ENCODE measurements at places on chromosomes 4 and X.

DNA sequence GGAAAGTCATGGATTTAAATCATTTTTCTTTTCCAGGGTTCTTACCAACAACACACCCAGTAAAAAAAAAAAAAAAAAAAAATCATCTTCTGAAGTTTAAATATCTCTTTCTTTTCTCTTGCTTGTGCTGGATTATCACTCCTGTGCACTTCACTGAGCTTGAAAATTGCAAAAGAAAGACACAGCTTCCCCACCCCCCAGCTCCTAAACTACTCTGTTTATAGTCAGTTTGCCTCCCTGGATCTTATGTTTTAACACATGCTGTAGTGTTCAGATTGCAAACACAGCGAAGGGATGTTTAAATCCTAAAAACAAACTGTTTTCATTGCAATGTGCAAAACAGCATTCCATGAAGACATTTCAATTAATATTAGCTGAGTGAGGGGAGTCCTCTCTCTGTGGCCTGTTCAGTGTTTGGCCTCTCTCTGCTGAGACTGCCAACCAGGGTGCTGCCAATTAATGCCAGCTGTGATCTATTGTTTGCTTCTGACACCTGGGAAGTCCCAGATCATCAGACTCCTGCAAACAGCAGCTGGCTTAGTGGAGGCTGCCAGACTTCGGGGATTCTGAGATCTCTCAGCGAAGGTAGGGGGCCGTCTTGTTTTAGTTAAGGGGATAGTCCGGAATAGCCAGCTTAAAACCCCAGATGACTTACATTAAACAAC, 171.1 kb upstream of the PITX2 start:
- no peak for DNase-seq

GRCh38 chrX:105114554-105115130, 105.9 kb downstream of the TEX13A start:
- no peak for DNase-seq

GRCh38 chr4:134027931-134028330, 173.7 kb downstream of the PABPC4L start:
- DNase-seq = peak; percentile 90

- DNase-seq = peak; percentile 90
Observed at GRCh38 chr4:24477919-24478318, 106.4 kb downstream of the DHX15 start.

DNA sequence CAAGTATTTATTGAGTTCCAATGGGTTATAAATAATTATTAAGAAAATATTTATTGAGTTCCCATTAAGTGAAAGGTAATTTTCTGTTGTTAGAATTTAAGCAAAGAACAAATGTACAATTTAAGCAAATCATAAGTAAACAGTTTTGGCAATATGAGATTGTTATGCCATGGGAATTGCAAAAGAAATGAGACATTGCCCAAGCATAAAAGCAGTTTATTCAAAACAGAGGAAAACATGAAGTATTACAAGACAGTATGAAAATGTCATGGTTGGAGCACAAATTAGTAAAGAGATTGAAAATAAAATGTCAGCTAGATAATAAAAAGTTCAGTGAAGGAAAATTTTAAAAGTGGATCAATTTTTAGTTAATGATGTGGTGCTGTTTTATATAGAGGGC, 706.1 kb upstream of the EPHA5 start:
- DNase-seq = peak; percentile 52

DNA sequence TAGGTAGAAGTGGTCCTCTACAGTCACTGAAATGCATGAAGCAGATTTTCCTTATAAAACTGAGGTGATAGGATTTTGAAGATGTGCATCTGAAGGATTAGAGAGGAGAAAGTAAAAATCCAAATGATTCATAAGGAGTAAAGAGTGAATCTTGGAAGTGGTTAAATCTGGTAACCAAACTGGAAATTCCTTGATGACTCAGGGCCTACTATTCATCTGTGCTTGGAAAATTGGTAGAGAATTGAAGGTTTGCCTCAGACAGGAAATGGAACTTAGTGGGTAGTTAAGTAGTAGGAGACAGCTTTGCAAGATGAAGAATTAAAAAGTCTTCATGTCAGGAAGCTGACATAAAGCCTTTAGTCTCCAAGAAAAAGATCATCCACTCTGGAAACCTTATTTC, 368.9 kb upstream of the CTSO start:
- peak; percentile 76 for DNase-seq

DNA sequence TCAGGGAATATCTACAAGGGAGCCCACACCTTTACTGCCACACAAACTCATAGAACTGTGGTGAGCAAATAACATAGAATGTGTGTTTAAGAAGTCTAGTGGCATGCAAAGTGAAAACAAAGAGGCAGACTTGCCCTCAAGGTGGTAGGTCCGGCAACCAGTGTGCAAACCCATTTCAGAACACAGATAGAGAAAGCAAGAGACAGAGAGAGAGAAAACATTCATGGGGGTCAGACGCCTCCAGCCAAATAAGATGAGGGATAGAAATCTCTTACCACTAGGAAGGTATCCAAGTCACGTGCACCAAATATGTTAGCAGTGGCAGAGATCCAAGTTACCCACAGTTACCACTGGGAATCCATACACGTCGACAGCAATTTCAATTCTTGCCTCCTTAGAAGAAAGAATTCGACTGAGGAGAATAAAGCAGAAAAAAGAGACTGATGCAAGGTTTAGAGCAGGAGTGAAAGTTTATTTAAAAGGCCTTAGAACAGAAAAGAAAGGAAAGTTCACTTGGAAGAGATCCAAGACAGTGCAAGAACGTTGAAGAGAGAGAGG, 252.8 kb downstream of the NAP1L3 start:
- DNase-seq = peak; percentile 15

GRCh38 chr4:16205298-16206164, 20.7 kb downstream of the TAPT1 start:
- no peak for DNase-seq

DNA sequence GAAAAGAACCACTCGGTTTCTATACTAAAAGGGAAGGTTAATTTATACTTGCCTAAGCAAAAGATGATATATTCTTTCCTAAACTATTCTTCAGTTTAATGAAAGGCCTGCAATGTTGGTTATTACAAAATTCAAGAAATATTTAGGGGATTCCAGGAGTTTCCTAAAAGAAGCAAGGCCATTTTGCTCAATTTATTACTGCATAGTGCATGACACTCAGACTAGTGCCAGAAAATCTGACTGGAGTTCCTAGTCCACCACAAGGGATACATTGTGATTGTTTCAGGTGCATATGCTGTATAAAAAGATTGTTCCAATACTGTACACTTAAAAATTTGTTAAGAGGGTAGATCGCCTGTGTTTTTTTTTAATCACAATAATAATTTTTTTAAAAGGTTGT, 78.7 kb downstream of the CAPN6 start:
- DNase-seq = no peak

GRCh38 chrX:129577473-129577872, 37.4 kb downstream of the OCRL start:
- peak; percentile 87 for DNase-seq

- DNase-seq = no peak
Observed at GRCh38 chr4:118171381-118171780, 137.1 kb downstream of the NDST3 start.

DNA sequence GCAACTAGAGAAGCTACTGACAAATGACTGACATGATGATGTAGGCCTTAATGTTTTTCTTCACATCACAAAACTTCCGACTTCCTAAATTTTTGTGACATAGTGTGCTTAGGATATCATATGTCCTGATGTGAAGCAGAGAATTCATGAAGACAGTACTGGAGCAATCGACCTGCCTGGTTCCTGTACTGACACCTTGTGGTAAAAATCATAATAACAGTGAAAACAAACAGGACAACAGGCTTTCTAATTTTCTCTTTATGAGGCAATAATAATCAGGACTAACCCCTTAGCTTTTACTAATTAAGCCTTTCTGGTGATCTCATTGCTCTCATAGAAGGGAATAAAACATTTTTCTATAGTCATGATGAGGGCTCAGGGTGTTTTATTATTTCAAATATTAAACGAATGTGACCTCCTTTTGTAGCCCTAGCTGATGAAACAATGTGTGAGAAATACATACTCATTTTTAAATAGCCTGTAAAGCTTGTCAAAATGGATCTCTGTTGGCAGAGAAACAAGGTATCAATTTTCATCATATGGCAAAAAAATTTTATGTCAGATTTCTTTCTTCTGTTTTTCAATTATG, 158.4 kb downstream of the TENT5D start:
- DNase-seq = peak; percentile 37

DNA sequence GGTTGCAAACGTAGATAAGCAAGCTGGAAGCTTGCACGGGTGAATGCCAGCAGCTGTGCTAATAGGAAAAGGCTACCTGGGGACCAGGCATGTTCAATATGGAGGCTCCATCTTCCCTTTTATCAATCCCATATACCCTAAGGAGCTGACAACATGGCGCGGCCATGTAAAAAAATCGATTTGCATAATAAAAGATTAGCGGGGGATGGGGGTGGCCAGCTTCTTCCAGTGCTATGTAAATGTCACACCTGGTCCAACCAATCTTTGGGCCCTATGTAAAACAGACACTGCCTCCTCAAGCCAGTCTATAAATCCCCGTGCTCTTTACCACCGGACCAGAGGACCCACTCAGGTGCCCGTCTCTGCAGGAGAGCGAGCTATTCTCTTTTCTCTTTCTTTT, 128.2 kb downstream of the GPAT3 start:
- no peak for DNase-seq

- DNase-seq = no peak
Observed at GRCh38 chr4:90842960-90843359, 715.8 kb downstream of the CCSER1 start.

DNA sequence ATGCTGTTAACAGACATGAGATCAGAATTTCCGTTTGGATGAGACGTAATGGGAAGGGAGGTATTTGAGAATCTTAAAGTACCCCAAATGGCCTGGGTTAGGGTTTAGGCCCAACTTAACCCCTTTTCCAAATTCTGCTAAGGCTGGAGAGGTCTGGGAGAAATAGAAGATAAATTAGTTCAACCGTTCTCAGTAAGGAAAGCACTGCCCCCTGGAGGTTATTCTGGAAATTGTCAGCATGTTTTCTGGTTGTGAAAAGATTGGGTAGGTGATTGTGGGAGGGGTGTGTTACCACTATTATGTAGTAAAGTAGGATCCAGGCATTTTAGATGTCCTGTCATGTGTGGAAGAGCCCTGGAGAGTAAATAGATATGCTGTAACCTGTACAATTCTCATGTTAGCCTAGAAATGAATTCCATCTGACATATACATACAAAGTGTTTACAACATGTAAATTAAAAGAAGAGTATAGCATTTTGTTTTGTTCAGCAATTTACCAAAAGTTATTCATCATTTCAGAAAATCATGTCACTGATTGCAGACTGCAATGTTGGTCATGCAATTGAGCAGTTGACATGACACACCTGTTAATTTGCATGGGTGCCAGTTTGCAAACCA, 26.8 kb upstream of the GRXCR1 start:
- DNase-seq = peak; percentile 67

- peak; percentile 16 for DNase-seq
Observed at GRCh38 chr4:29553846-29554245, 1166.3 kb upstream of the PCDH7 start.

GRCh38 chr4:17063888-17064287, 165.4 kb upstream of the LDB2 start:
- no peak for DNase-seq

DNA sequence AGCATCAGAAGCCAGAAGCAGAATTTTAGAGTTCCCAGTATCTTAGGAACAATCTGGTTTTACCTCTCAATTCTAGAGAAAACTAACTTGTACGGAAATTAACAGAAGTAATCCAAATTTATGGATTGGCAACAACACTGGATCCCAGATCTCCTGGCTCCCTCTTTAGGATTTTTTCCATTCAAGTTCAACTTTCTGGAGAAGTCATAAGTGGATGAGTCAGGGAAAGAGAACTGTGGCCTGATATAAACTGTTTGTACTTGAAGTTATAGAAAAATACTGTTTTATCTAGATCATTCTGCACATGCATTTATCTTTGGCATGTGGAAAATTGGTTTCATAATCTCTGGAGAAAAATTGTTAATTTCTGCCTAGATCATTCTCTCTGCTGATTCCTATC, 380.4 kb downstream of the PCDH7 start:
- peak; percentile 20 for DNase-seq

DNA sequence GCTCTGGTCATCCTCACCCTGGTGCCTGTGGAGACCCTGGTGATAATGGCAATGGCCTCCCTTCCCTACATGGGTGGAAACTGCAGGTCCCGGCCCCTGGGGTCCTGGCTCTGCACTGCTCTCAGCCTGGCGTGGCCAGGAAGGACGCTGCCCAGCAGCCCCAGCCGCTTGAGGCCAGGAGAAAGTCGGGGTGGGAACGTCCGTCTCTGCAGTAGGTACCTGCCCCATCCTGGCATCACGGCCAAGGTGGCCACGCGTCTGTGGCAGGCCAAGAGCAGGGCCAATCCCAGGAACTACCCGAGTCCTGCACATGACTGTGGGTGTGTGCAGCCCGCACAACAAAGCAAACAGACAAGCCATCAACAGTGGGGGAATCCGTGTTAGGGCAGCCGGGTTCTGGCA, 33.8 kb downstream of the FGFRL1 start:
- no peak for DNase-seq

DNA sequence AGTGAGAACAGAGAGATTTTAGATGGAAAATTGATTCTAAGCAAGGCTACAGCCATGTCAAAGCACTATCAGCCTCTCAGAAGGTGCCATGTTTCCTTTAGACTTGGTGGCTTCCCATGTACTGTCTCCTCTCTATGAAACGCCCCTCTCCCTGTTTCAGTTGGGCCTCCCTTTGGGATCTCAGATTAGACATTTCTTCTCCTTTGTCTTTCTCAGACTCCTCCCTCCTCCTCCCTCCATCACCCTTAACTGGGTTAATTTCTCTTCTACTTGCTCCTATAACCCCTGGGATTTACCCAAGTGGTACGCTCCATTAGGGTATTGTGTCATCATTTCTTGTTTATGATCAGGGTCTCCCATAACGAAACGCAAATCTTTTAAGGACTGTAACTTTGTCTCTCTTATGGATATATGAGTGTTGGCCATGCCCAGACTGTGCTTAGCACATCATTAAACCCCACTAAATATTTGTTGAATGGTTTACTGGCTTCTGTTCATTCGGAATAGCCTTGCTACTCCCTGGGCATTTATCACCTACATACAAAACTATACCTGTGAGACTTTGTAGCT, 106.8 kb downstream of the FAM9B start:
- no peak for DNase-seq

DNA sequence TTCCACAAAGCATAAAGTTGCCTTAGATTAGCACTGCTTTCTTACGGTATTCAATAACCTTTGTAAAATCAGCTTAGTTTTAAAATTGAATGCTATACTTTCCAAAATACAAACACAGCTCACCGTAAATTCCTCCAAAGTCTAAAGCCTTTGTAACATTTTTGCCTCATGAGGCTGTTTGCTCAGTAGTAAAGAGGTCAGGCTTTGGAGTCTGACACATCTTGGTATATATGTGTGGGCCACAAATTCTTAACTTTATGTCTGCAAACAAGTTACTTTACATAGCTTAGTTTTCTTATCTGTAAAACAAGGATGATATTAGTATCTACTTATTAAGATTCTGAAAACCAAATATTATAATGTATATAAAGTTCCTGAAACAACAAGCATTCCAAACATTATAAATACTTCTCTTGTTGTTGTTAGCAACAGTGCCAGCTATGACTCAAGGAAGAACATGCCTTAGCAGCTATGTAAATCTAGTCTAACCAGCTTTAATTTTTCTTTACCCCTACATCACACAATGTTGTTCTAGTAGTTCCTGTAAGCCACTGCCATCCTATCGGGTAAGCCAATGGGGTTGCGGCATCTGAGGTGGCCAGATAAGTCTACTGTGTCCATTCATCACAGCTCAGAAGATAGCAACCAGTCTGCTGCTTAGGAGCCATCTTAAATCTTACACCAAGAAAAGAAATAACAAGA, 709.0 kb downstream of the KLHL13 start:
- no peak for DNase-seq
